ENCODE measurements at places on chromosomes 7 and 10. TPM values are rescaled to one million over a fixed set of nuclear protein-coding genes. Genes with fewer than 3 reads are reported as not detected.

DNA sequence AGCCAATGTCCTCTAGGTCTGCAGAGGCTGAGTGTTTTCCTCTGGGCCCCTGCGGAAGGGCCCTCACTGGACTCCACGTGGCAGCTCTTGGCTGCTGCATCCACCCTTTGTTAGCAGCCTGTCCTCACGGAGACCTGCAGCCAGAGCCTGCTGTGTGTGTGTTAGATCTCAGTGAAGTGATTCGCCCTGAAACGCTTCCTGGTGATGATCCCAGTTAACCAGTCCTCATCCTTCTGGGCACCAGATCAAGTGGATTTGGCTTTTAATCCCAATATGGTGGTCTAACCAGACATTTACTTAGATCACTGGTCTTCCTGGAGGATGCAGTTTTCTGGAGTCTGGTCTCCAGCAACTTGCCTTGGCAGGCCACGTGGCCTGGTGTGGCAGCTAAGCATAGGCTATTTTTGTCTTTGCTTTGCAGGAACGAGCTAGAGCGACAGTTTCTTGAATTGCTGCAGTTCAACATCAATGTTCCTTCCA is 39.5 kb upstream of the GJD4 start:
- H3K4me1 ChIP-seq = peaks cover 11% of the 10 kb centered on the region
- no peaks in the 10 kb centered on the region for H3K27me3 ChIP-seq
- H3K36me3 ChIP-seq = peaks cover 12% of the 10 kb centered on the region
- H3K27ac ChIP-seq = peak overlapping the region; percentile 45
- H3K4me3 ChIP-seq = no peak overlapping the region
- no peak for DNase-seq

Gene TNS3
- 2.0 TPM for total RNA-seq

Gene PIK3AP1
- total RNA-seq = 7.4 TPM

Gene INMT
- 0.37 TPM for total RNA-seq

Gene DNAH11
- total RNA-seq = 0.25 TPM

DNA sequence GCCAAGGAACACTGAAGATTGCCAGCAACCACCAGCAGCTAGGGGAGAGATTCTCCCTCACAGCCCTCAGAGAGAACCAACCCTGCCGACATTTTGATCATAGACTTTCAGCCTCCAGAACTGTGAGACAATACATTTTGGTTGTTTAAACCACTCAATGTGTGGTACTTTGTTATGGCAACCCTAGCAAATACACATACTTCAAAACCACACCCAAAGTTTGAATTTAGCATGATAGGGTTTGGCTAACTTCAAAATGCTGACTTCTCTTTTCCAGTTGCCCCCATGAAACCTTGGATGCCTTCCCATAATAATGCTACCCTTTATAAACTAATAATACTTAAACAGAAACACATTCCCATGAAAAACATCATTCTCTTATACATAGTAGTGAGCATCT is 149.8 kb downstream of the DGKI start:
- no peak overlapping the region for H3K4me3 ChIP-seq
- no peaks in the 10 kb centered on the region for H3K27me3 ChIP-seq
- no peak overlapping the region for H3K27ac ChIP-seq

Gene ADAM12
- 0.17 TPM for total RNA-seq

DNA sequence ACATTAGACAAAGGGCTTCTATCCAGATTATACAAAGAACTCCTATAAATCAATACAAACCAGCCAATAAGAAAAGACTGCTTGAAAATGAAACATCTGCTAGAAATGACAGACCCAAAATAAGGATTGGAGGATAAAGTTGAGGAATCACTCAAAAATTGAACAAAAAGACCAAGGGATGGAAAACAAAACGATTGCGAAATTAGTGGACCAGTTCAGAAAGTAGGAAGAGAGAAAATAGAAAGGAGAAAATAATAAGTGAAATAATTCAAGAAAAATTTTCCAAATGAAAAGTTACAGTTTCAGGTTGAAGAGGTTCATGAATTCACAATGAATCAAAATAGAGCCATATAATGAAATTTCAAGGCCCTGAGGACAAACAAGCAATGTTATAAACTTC is 115.8 kb upstream of the CTBP2 start:
- H3K27me3 ChIP-seq = peaks cover 3% of the 10 kb centered on the region
- H3K36me3 ChIP-seq = no peaks in the 10 kb centered on the region
- H3K27ac ChIP-seq = no peak overlapping the region
- DNase-seq = no peak
- no peak overlapping the region for H3K4me3 ChIP-seq

- no peaks in the 10 kb centered on the region for H3K27me3 ChIP-seq
- peaks cover 56% of the 10 kb centered on the region for H3K36me3 ChIP-seq
- peaks cover 7% of the 10 kb centered on the region for H3K4me1 ChIP-seq
- H3K27ac ChIP-seq = no peak overlapping the region
- H3K4me3 ChIP-seq = no peak overlapping the region
Observed at GRCh38 chr10:6388261-6388893, 185.6 kb downstream of the PFKFB3 start.

Gene GPR26
- total RNA-seq = not detected

Gene SCRN1
- total RNA-seq = 11.5 TPM

DNA sequence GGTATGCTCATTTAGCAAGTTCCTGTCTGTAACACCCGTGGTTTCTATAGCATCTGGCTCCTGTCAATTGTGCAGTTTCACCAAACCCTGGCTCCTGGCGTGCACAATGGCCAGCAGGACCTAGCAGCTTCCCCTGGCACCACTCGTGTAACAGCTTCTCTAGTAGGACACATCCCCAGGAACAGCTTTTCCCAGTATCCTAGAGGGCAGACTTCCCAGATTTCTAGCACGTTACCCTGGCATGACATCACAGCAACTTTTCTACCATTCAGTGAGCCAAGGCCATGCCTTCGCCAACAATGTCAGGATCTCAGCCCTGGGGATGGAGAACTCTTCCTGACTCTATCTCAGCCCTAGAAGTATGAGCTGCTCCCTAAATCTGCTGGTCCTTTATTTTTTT is 6.5 kb downstream of the YME1L1 start:
- peaks cover 26% of the 10 kb centered on the region for H3K4me1 ChIP-seq
- no peak overlapping the region for H3K27ac ChIP-seq
- no peak for DNase-seq
- H3K4me3 ChIP-seq = no peak overlapping the region

- H3K4me1 ChIP-seq = no peaks in the 10 kb centered on the region
- no peak overlapping the region for H3K4me3 ChIP-seq
- no peak for DNase-seq
- H3K36me3 ChIP-seq = no peaks in the 10 kb centered on the region
Observed at GRCh38 chr7:52830801-52831200, 204.6 kb upstream of the POM121L12 start.

GRCh38 chr7:35551321-35552081 is 143.4 kb downstream of the HERPUD2 start:
- H3K27ac ChIP-seq = no peak overlapping the region
- H3K27me3 ChIP-seq = peaks cover 8% of the 10 kb centered on the region

Gene TLX1
- total RNA-seq = not detected

DNA sequence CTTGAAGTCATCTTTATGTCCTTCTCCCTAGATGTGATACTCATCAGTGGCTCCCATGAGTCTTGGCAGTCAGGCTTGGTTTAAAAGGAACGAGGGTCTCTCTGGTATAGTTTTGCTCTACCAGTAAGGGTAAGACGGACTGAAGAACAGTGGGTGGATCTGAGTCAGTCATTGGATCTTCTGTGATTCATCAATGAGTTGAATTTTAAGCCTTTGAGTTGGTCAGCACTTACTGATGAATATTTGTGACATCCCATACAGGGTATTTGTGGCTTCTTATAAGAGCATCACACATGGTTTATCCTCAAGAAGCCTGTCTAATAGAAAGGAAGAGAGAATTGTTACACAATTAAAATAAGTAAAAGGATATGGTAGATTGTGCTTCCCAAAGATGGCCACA is 87.3 kb upstream of the NAMPT start:
- no peak overlapping the region for H3K4me3 ChIP-seq
- DNase-seq = no peak
- H3K27me3 ChIP-seq = no peaks in the 10 kb centered on the region
- peaks cover 3% of the 10 kb centered on the region for H3K4me1 ChIP-seq

Gene PHYHIPL
- not detected for total RNA-seq

DNA sequence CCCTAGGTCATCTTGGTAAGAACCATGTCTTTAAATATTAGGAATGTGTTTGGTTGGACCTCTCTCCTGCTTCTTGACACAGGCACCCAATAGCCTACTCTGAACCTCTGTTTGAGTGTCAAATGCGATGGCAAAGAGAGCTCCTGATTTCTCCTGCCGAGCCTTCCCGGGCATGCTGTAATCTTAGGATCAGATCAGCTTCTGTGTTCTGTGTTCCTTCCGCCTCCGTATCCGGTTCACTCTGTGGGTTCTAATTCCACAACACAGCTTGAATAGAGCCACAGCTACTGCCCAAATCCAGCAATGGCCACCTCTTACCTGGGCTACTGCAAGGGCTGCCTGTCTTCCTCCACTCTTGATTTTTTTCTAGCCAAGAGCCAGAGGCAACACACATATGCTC is 165.2 kb upstream of the TNS3 start:
- peaks cover 9% of the 10 kb centered on the region for H3K4me1 ChIP-seq
- peaks cover 19% of the 10 kb centered on the region for H3K27me3 ChIP-seq
- no peaks in the 10 kb centered on the region for H3K36me3 ChIP-seq
- H3K27ac ChIP-seq = no peak overlapping the region
- no peak overlapping the region for H3K4me3 ChIP-seq

Gene AGAP3
- 31.7 TPM for total RNA-seq

DNA sequence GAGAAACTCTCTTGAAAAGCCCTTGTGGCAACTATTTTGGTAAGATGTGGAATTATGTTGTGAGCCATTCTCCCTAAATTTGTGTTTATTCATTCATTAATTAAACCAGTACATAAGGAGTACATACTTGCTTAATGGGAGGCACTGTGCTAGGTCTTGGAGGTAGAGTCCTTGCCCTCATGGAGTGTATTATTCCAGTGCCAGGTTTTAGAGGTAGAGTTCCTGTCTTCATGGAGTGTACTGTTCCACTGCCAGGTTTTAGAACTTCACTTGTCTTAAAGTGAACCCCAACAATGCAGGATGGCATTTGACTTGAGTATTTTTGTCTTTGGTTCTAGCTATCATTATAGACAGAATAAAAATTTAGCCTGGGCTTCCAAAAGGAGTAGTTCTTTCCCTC is 8.8 kb downstream of the MXI1 start:
- H3K27me3 ChIP-seq = peaks cover 8% of the 10 kb centered on the region
- H3K4me3 ChIP-seq = no peak overlapping the region
- peaks cover 57% of the 10 kb centered on the region for H3K4me1 ChIP-seq
- no peak overlapping the region for H3K27ac ChIP-seq
- H3K36me3 ChIP-seq = peaks cover 3% of the 10 kb centered on the region
- no peak for DNase-seq

Gene SFRP4
- total RNA-seq = not detected

Gene RBP4
- total RNA-seq = not detected

Gene ADK
- total RNA-seq = 37.9 TPM

DNA sequence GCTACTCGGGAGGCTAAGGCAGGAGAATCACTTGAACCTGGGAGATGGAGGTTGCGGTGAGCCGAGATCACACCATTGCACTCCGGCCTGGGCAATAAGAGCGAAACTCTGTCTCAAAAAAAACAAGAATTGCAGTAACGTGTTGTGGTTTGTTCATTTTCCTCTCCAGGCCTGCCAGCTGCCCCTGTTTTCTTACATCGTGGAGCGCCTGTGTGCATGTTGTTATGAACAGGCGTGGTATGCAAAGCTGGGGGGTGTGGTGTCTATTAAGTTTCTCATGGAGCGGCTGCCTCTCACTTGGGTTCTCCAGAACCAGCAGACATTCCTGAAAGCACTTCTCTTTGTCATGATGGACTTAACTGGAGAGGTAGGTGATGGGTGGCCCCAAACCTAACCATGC is 52.1 kb downstream of the TRRAP start:
- no peaks in the 10 kb centered on the region for H3K27me3 ChIP-seq
- no peak overlapping the region for H3K4me3 ChIP-seq
- H3K4me1 ChIP-seq = no peaks in the 10 kb centered on the region
- peaks cover 45% of the 10 kb centered on the region for H3K36me3 ChIP-seq
- no peak for DNase-seq

DNA sequence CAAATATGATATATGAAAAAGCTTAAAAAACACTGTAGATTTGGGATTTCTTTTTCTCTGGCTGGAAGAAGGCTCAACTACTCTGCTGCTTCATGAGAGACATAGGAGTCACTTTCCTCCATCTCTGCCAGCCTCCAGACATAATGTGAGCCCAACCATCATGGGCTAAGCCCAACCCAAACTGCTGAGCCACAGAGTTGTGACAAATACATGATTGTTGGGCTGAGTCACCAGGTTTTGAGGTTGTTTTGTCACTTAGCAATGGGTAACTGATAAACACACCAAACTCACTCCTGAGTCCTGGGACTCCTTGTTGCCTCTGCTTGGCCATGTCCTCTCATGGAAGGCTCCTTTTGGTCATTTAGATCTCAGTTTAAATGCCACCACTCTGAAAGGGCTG is 381.8 kb upstream of the FZD8 start:
- no peak overlapping the region for H3K27ac ChIP-seq
- no peak overlapping the region for H3K4me3 ChIP-seq
- H3K27me3 ChIP-seq = no peaks in the 10 kb centered on the region
- H3K4me1 ChIP-seq = no peaks in the 10 kb centered on the region

Gene CALCR
- not detected for total RNA-seq

- DNase-seq = no peak
- H3K27ac ChIP-seq = no peak overlapping the region
- H3K27me3 ChIP-seq = peaks cover 73% of the 10 kb centered on the region
- H3K4me1 ChIP-seq = peaks cover 15% of the 10 kb centered on the region
- H3K4me3 ChIP-seq = no peak overlapping the region
- H3K36me3 ChIP-seq = no peaks in the 10 kb centered on the region
Observed at GRCh38 chr10:100824886-100825285, 79.5 kb downstream of the PAX2 start.

Gene SEPTIN14
- not detected for total RNA-seq

GRCh38 chr10:3502673-3503072 is 282.3 kb downstream of the KLF6 start:
- H3K27ac ChIP-seq = no peak overlapping the region
- H3K27me3 ChIP-seq = peaks cover 33% of the 10 kb centered on the region
- DNase-seq = no peak

- H3K27ac ChIP-seq = no peak overlapping the region
- H3K27me3 ChIP-seq = no peaks in the 10 kb centered on the region
- H3K36me3 ChIP-seq = no peaks in the 10 kb centered on the region
- no peak overlapping the region for H3K4me3 ChIP-seq
- peaks cover 3% of the 10 kb centered on the region for H3K4me1 ChIP-seq
Observed at GRCh38 chr7:84113286-84113685, 81.3 kb downstream of the SEMA3A start.

GRCh38 chr10:86111902-86112545 is 254.6 kb downstream of the GRID1 start:
- no peaks in the 10 kb centered on the region for H3K36me3 ChIP-seq
- H3K4me3 ChIP-seq = no peak overlapping the region
- H3K27ac ChIP-seq = no peak overlapping the region
- no peak for DNase-seq
- no peaks in the 10 kb centered on the region for H3K4me1 ChIP-seq

Gene CPED1
- total RNA-seq = not detected

DNA sequence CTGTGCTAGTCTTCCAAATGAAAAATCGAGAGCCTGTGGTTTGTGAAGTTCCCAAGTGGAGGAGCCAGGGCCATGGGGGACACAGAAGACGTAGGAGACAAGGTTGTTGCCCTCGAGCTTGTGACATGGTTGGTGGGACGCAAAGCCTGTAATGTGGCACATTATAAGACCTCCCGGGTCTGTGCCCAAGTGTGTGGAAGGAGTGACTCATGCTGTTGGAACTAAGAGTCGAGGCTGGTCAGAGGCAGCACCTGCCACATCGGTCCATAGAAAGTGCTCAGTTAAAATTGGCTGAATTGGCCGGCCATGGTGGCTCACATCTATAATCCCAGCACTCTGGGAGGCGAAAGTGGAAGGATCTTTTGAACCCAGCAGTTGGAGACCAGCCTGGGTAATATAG is 27.0 kb upstream of the PODXL start:
- DNase-seq = no peak
- no peak overlapping the region for H3K4me3 ChIP-seq
- H3K4me1 ChIP-seq = no peaks in the 10 kb centered on the region
